ENCODE measurements at places on chromosomes 5 and 9. TPM values are rescaled to one million over a fixed set of nuclear protein-coding genes. Genes with fewer than 3 reads are reported as not detected.
A peak's percentile ranks its signal among the peaks of the same experiment; 100 is the strongest.

Gene FGF10
- total RNA-seq: 0.54 TPM

Gene GALNT12
- 17.5 TPM for total RNA-seq

- no peak for DNase-seq
Measured at GRCh38 chr5:32837211-32837610, 126.1 kb downstream of the NPR3 start.

DNA sequence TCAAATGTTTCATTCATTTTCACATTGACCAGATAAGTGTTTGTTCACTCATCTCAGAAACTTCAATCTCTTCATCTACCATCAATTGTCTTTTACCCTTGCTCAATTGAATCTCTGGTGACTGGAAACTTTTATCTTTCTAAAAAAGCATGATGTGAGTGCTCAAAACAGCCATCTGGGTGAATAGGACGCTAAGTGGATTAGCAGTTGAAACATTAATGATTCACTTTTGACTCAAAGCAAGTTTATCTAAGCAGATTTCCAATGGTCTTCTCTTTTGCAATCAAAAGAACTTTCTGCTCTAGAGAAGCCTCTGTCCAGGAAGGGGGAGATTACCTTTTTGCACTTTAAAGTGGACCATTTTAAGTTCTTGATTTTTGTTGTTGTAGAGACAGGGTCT is 22.2 kb downstream of the KLF4 start:
- no peak for DNase-seq

- no peak for DNase-seq
Measured at GRCh38 chr5:34524123-34524522, 132.0 kb upstream of the RAI14 start.

GRCh38 chr9:36132086-36132485 is 4.4 kb upstream of the GLIPR2 start:
- DNase-seq: no peak

DNA sequence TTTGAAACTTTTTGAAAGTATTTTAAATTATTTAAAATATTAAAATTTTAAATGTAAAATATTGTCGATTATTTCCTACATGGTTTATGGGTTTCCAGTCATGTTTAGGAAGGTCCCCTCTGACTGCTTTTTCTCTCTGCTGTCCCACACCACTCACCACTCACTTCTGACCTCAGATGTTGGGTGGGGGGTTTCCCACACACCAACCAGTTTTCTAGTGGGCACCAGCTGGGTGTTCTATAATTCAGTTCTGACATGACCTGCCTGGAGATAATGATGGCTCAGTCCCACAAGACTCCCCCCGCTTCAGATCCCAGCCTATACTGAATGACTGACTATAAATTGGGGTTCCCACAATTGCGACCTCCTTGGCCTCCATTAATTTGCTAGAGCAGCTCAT is 310.4 kb downstream of the GADD45G start:
- DNase-seq: no peak

GRCh38 chr9:135925496-135926133 is 18.3 kb upstream of the CAMSAP1 start:
- DNase-seq: no peak

DNA sequence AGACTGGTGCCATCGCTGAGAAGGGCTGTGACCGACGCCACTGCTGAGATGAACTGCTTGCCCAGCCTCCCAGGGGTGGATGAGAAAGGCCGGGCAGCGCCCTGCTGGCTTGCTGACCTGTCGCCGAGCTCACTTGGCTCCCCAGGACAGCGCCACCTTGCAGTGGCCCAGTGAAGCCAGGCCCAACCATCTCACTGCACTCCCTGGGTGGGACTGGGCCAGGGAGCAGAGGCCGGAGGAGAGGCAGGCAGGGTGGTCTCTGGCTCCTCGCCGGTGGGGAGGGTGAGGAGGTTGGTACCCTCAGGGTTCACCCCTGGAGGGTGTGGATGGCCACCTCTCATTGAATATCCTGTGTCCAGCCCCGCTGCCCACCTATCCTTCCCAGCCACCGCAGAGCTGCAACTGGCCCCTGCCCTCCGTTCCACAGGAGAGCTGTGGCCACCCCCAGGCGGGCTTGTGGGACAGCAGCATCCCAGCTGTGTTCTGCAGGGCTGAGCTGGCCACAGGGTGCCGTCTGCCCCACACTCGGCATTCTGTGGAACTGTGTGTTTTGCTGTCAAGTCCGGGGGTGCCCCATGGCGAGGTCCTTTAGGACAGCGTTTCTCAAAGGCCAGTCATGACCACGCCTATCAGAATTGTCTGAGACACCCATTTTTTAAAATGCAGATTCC is 41.0 kb upstream of the FCN2 start:
- peak; percentile 59 for DNase-seq

DNA sequence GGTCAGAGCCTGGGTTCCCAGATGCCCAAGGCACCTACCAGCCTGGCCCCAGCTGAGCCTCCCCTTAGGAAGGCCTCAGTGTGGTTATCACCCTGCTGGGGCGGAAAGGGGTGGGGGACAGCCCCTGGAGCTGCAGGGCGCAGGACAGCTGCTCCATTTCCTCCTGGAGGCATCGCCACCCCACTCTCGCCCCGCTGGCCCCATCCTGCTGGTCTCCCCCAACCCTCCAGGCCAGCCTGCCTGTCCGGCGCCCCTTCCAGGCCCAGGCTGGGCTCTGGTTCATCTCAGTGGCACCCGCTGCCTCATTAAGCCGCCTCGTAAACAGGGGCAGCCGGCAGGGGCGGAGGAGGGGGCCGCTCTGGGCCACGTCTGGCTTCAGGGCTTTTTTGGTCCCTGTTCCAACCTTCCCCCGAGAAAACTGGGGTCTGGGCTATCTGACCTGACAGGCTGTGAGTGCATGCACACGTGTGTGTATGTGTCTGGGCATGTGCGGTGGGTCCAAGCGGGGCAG is 30.8 kb upstream of the ENHO start:
- peak; percentile 46 for DNase-seq

GRCh38 chr5:170761048-170761707 is 22.3 kb upstream of the GABRP start:
- DNase-seq: no peak

Gene LCP2
- total RNA-seq: 0.26 TPM

Gene AK8
- total RNA-seq: 0.52 TPM

GRCh38 chr9:112765281-112765680 is 14.7 kb downstream of the SNX30 start:
- no peak for DNase-seq

DNA sequence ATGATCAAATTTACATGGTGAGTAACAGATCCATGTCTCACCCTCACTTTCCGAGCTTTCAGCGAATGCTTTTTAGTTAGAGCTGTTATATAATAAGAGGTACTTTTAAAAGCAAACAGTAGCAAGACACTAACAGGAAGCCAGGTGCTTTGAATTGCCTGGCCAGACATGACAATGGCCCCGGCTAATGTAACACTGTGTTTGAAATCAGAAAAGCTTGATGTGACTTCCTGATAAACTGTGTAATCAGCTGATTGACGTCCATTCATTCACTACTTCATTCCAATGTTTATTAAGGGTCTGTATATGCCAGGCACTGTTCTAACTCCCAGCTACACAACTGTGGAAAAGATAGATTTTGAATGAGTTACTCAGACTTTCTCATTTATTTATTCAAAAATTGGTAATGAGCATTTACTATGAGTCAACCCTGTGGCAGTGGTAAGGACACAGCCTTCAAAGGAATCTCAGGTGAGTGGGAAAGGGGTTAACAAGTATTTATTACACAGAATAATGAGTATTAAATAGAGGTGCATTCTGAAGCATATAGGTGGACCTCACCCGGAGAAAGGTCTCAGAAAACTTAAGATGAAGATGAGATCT is 26.6 kb downstream of the DPYSL3 start:
- DNase-seq: no peak

DNA sequence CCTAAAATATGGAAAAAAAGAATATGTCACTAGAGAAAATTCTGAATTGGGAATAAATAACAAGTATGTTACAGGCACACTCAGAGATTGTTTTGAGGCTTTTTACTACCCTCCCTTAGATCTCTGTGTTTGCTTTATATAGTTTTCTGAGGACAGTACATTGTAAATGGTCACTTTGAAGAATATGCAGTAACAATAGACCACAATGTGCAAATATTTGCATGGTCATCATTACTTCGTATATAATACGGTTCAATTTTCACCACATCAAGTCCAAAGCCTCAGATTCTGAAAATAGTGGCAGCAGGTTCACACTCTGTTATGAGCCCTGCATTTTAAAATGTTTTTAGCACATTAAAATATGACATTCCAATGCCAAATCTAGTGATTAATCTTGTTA is 238.6 kb downstream of the ADAMTS6 start:
- DNase-seq: no peak

DNA sequence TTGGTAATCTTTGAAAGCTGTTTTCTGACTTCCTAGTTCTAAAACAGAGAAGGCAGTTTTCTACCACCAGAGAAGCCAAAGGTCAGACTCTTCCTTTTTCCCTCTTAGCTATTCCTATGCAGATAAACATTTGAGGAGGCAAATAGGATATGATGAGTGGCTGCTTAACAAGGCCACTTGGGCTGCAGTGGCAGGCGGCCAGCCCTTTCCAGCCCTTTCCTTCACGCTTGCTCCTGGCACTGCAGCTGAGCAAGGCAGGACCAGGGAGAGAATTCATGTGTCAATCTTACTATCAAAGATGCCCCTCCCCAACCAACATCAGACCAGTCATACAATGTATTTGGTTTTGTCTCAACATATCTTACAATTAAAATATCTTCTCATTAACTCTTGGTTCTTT is 36.8 kb upstream of the RNF38 start:
- DNase-seq: no peak

DNA sequence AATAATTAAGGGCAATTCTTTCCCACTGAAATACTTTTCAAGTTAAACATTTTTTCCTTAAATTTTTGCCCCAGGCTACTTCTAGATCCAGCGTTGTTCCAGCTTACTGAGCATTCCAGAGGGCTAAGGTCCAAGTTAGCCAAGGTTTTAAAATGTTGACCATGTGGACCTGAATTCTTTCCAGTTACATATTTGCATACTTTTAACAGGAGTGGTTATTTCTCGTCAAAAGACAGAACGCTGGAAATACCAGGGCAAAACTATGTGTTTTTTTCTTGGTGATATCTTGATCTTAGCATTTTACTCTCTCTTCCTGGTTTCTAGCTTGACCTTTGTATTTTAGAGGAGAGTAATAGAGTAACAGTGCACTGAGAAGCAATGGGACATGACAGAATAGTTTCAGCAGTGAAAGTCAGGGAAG is 32.8 kb downstream of the TMC1 start:
- no peak for DNase-seq

Gene SLC6A7
- 0.07 TPM for total RNA-seq

Measured in H1 (cell line).